ENCODE measurements at places on chromosomes 7 and 10.

DNA sequence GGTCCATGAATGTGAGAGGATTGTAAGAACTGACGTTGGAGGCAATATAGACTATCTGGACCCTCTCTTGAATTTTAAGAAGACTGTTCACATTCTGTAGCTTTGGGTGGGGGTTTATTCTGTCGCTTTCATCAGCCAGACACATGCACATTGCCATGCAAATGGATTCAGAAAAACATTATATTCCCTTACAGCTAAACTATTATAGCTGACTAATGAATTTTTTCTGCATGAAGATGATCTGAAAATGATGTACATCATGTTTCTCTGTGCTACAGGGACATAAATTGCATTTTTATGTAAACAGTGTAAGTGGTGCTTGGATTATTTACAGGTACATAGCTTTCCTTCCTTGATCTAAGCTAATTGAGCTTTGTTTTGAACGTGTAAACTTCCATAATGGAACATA is 1.5 kb downstream of the MET start:
- no peak for DNase-seq

DNA sequence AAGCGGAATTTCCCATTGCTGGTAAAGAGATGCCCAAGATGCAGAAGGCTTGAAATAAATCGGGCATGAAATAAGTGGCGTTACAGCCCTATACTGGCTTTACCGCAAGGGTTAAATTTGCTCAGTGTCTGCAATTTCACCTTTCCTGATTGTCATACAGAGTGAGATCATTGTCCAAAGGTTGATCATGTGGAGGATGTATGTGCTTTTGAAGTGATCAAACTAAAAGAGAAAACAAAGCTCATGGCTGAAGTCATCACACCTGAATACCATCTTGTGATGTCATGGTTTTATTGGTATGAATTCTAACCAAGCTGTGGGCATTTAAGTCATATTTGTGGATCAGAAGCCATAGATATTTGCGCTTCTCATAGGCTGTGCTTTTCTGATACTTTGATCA is 635.5 kb downstream of the AUTS2 start:
- no peak for DNase-seq

- DNase-seq, result no peak
These were observed 712.1 kb upstream of the IGFBP3 start for GRCh38 chr7:46633200-46633599.

GRCh38 chr7:35875292-35875691 is 74.4 kb downstream of the SEPTIN7 start:
- no peak for DNase-seq

DNA sequence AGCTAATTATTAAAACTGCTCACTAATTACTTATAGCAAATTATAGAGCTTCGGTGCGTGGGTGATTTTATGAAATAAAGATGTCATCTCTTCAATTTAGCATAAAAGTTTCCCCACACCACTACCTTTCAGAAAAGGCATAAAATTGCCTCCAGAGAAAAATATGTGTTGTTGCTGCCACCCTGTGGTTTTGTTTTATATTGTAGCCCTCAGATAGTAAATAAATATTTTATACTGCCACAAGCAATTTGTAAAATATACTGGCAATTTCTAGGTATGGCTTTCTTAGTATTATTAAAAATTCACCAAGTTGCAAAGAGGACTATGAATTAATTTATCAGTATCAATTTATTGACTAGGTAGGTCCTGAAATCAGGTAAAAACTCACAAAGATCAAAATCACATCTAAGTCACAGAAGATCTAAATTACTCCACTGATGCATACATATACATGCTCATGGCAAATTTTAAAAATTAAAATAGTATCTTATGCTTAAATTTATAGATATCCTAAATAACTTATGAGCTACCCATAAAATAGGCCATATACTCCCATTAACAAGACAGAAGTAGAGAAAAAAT is 26.5 kb downstream of the ASNS start:
- DNase-seq, result no peak

GRCh38 chr10:588246-589165 is 101.0 kb downstream of the DIP2C start:
- no peak for DNase-seq

GRCh38 chr7:91265693-91266066 is 1.4 kb downstream of the FZD1 start:
- no peak for DNase-seq

GRCh38 chr7:140082770-140083169 is 20.0 kb upstream of the PARP12 start:
- no peak for DNase-seq

- DNase-seq, result no peak
These were observed 130.9 kb downstream of the TES start for GRCh38 chr7:116340943-116341907.

- no peak for DNase-seq
These were observed 92.0 kb downstream of the TMEM106B start for GRCh38 chr7:12303062-12303461.

- no peak for DNase-seq
These were observed 14.6 kb downstream of the GSDME start for GRCh38 chr7:24742506-24743162.

- DNase-seq, result no peak
These were observed 119.9 kb downstream of the PLXNA4 start for GRCh38 chr7:132456418-132456817.

GRCh38 chr10:92242380-92242779 is 48.5 kb downstream of the CPEB3 start:
- no peak for DNase-seq

- no peak for DNase-seq
These were observed 258.0 kb downstream of the GFRA1 start for GRCh38 chr10:116014871-116015582.

GRCh38 chr7:122412441-122412840 is 107.9 kb upstream of the FEZF1 start:
- DNase-seq, result no peak

DNA sequence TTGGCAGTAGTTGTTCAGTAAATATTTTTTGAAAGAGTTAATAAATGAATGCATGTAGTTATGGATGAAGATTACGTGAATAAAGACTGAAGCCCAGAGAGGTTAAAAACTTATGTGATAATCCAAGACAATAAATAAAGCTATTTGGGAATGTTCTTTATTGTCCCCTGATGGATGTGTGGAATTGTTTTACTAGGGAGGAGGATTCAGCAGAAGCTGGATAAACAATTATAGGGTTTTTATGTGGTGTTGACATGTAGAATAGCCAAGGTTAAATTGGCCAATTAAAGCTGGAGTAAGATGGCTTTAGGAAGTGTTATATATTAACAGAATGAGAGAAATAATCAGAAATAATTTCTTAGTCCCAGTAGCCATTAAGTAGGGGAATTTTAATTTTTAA is 66.0 kb downstream of the CNNM2 start:
- DNase-seq, result no peak

DNA sequence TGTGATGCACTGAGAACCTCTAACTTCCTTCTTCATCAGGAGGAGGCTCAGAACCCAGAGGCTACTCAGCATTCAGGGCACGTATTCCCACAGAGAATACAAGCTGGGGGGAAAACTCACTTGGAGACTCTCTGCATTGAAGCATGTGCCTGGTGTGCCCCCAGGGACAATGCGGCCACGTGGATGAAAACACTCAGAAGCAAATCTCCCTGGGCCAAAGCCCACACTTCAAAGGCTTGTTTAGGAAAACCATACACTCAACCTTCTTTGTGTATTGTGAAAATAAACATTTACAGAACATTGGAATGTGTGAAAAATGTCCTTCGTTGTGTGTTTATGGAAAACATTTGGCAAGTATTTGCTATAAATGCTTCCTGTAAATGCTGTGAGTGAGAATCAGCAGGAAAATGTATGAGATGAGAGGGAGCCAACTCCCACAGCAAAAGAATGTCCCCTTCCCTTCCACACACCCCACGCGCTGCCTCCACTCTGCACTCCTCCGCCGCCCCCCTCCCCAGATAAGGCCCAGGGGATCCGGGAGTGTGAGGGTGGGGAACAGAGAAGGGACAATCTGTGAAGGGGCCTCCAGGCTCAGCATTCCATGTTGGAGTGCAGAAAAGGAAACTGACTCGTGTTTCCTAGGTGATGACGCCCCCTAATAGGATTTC is 339.5 kb downstream of the ELMO1 start:
- DNase-seq, result no peak

DNA sequence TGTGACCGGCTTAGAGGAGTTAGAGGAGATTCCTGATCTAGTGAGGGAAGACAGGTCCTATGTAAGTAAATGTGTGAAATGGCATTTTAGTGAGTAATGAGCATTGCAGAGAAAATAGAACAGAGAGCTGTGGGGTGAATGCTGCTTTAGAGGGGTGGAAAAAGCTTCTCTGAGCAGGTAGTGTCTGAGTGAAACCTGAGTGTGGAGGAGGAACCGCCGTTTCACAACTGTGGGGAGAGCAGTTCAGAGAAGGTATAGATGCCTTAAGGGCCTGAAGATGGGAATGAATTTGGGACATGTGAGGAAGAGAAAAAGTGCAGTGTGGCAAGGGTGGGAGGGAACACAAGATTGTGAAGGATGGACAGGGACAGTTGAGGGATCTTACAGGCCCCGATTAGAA is 21.6 kb downstream of the FBH1 start:
- DNase-seq, result no peak

GRCh38 chr7:29445736-29446135 is 117.9 kb upstream of the PRR15 start:
- no peak for DNase-seq

GRCh38 chr10:124990671-124991625 is 49.0 kb downstream of the ZRANB1 start:
- peak; percentile 25 for DNase-seq

GRCh38 chr10:30827531-30828120 is 198.1 kb upstream of the LYZL2 start:
- DNase-seq, result no peak

- DNase-seq, result no peak
These were observed 107.9 kb upstream of the FRMD4A start for GRCh38 chr10:14438576-14438975.

DNA sequence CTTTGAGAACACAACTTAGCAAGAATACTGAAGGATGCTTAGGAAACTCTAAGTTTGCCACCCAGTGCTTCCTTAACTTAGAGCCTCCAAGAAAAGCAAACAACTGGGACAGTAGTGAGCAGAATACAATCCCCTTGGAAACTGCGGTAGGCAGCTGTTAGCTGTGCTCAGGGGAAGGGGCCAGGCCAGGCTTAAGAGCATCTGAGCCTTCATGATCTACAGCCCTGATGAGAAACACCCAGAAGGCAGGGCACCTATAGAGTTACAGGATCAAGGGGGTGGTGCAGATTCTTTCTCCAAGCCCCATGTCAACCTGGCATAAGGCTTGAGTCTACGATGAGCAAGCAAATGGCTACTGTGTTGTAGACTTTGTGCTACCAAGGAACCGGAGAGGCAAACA is 51.4 kb upstream of the DLG5 start:
- no peak for DNase-seq

DNA sequence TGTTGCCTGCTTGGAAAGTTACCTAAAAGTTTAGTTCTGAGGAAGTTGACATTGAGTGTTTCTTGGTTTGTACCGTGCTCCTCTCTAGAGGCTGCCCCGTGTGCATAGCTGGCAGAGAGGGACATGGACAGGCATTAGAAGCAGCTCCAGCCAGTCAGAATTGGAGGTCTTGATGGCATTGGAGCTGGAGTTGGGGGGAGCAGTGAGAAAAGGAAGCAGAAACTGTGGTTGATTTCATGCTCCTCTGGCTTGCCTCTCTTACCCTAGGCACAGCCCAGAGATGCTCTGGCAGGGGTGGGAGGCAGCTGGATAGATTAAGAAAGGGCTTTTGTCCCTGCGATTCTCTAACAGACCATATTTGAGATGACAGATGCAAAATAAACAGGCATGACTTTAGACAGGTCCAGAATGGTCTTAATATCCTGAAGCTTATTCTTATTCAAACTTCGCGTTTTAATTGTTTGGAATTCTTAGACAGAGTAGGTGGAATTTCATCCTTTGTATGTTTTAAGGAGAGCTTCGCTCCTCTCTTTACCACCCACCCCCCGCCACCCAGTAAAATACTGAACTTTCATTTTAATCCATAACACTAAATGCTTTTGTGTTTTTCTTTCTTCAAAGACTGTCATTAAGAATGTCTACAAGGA is 73.5 kb upstream of the GLCCI1 start:
- DNase-seq, result no peak

DNA sequence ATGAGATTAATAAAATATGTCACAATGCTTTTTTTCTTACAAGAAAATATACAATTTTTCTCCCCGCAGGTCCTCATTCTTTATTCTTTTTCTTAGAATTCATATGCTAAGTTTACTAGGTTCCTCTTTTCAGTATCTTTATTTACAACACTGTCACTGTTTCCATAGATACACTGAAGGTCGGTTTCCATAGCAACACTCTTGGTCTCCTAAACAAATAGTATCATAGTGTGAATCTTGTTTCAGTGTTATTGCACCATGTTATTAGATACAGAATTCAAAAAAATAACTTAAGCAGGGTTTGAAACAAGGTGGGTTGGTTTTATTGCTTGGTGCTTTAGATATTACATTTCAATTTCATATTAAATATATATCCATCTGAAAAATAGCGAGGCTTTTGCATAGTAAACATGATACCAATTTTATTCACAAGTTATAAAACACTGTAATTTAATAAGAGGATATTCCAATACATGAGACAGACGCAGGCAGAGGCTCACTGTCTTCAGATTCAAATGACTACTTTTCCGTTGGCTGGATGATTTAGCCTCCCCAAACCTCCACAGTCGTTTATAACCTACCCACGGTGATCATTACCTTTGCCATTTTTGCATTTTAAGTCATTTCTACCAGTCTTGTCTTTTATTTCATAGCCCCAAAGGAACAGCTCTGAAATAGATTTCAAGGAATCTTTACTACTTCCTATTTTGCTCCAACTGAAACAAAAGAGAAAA is 88.9 kb upstream of the KLF6 start:
- DNase-seq, result no peak

DNA sequence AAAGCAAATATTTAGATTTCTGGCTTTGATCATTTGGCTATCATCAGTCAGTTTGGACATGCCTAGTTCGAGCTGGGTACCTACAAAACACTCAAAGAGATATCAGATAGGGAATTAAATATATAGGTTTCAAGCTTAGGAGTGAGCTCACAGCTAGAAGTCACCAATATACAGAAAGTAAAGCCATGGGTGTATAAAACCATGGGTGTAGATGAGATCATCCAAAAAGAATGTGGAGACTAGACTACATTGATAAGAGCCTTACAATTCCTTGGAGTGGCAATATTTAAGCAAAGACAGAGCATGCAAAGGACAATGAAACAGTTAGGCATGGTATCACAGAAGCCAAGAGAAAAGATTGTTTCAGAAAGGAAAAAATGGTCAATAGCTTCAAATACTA is 7.2 kb upstream of the RALA start:
- no peak for DNase-seq

DNA sequence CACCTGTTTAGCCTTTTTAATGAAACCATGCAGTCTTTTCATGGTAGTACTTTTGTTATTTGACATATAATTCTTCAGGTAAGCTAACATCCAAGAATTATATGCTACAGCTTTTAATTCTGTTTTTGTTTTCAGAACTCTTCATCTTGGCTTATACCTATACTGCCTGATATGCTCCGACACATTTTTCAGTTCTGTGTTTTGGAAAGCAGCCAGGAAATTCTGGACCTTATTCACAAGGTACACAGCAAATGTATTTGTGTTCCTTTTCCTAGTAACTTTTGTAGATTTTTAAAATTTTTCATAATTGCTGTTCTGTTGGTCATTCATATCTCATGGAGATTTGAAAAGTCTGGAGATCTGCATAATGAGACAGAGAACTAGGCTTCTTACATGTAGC is 56.7 kb downstream of the BTAF1 start:
- no peak for DNase-seq

- DNase-seq, result no peak
These were observed 41.3 kb downstream of the CCDC6 start for GRCh38 chr10:59865101-59865500.

GRCh38 chr10:87734987-87735827 is 75.5 kb downstream of the PAPSS2 start:
- no peak for DNase-seq

Data from activated T-cell treated with anti-CD3 and anti-CD28 coated beads, Interleukin-2, amount 50 U/mL, for 24 hours (primary cell).